ENCODE measurements at places on chromosomes 2 and 18.

GRCh38 chr2:207503234-207503633 lies 26.5 kb upstream of the CREB1 start:
- no peak for DNase-seq

GRCh38 chr2:224163566-224164307 lies 124.7 kb upstream of the SERPINE2 start:
- DNase-seq = no peak

DNA sequence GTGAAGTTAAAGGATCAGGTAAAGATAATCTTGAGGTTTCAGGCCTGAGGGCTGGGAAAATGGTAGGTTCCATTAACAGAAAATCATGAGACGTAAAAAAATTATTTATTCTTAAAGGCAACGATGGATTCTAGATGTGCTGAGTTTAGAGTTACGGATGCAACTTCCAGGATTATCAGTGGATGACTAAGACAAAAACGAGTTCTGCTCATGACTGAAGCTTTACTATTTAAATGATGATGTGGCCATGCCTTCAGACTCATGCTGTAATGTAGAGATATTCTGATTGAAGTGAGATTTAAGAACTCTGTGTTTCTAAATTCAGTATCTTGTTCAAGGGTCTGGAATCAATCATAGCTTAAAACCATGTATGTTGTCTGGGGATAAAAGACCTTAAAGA lies 5.0 kb downstream of the TMEM237 start:
- no peak for DNase-seq

GRCh38 chr2:95026471-95027368 lies 1.2 kb downstream of the MAL start:
- no peak for DNase-seq

- DNase-seq = no peak
These were observed 140.9 kb downstream of the MCFD2 start for GRCh38 chr2:46774499-46775228.

GRCh38 chr2:137367361-137367760 lies 596.9 kb upstream of the HNMT start:
- DNase-seq = no peak

DNA sequence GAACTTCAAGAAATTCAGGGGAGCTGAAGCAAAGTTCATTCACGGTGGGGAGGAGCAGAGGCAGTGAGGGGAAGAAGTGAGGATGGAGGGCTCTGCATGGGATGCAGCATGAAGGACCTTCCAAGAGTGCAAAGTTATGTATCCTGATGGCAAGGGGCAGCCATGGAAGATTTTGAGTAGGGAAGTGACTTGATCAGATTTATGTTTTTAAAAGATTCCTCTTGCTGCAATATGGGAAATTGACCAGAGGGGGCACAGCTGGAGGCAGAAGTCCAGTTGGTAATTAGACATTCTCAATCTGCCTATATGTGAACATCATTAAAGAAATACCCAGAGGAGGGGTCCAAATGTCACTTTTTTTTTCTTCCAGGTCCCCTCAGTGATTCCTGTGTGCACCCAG lies 21.5 kb upstream of the ANXA4 start:
- no peak for DNase-seq

DNA sequence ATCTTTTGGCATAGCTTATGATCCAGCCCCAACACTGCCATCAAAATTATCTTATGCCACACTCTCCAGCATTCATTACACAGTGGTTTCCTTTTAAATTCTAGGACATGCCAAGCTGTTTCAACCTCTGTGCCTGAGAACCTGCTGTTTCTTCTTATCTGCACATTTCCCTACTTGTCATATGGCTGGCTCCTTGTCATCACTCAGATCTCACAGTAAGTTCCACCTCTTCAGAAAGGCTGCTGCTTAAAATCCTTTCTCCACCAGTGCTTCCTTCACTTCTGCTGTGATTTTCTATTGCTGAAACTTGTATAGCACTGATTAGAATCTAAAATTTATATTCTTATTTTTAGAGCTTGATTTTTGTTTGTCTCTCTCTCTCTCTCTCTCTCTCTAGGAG lies 43.4 kb downstream of the MC4R start:
- no peak for DNase-seq

DNA sequence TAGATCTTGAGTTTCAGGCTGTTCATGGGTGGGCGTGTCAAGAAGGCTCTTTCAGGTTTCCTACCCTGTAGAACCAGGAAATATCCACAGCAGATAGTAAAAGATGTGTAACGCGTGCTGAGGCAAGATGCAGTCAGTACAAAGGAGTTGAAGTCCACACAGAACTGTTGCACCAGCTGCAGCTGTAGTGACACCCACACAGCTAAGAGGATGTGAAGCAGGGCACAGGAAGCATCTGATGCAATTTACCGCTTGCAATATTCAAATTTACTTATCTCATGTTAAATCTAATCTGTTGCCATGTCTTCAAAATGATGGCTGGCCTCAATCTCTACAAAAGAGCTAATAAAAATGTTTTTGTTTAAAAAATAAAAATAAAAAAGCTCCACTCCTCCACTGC lies 132.8 kb downstream of the ARHGAP15 start:
- no peak for DNase-seq

DNA sequence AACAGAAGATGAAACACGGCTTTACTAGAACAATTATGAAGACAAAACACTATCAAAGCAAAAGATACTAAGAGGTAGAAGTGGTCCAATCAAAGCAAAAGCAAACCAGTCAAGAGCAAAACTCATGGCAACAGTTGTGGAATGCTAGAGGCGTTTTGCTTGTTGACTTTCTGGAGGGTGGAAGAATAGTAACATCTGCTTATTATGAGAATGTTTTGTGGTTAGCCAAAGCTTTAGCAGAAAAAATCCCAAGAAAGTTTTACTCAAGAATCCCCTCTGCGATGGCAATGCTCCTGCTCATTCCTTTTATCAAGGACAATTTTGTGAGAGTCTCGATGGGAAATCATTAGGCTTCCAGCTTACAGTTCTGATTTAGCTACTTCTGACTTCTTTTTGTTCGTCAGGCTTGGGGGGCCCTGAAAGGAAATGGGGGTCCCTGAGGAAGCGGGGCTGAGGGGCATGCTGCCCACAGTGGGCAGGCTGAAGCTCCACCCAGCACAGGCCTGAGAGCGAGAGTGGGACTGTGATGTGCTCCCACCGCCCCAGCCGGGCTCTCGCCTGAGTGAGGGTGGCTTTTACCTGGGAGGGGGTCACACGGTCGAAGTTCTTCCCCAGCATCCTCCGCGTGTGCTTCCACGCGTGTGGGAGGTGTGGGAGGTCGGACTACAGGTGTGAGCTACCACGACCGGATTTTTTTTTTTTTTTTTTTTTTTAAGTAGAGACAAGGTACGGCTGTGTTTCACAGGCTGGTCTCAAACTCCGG lies 49.0 kb upstream of the MC4R start:
- DNase-seq = no peak

DNA sequence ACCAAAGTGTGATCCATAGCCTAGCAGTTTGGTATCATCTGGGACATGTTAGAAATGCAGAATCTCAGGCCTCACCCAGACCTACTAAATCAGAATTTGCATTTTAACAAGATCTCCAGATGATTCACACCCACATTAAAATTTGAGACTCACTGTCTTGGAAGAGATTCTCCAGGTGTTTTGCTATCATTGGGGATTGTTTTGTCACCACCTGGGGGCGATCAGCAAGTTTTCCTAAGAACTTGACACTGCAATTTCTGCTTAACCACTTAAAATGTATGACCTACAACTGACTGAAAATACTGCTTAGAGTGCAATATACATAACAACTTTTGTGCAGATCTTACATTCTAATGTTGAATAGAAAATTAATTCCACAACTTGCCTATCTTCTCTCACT lies 18.9 kb upstream of the ITGA4 start:
- DNase-seq = no peak

- no peak for DNase-seq
These were observed 100.6 kb downstream of the MSH2 start for GRCh38 chr2:47503481-47504070.

- DNase-seq = no peak
These were observed 317.5 kb upstream of the TRIB2 start for GRCh38 chr2:12399240-12399639.

GRCh38 chr18:74139411-74139810 lies 8.2 kb downstream of the FBXO15 start:
- DNase-seq = no peak

GRCh38 chr18:33706391-33706790 lies 128.4 kb downstream of the ASXL3 start:
- no peak for DNase-seq

GRCh38 chr2:182618672-182619079 lies 97.4 kb upstream of the DNAJC10 start:
- DNase-seq = no peak

GRCh38 chr2:24816404-24816803 lies 23.2 kb downstream of the CENPO start:
- no peak for DNase-seq

DNA sequence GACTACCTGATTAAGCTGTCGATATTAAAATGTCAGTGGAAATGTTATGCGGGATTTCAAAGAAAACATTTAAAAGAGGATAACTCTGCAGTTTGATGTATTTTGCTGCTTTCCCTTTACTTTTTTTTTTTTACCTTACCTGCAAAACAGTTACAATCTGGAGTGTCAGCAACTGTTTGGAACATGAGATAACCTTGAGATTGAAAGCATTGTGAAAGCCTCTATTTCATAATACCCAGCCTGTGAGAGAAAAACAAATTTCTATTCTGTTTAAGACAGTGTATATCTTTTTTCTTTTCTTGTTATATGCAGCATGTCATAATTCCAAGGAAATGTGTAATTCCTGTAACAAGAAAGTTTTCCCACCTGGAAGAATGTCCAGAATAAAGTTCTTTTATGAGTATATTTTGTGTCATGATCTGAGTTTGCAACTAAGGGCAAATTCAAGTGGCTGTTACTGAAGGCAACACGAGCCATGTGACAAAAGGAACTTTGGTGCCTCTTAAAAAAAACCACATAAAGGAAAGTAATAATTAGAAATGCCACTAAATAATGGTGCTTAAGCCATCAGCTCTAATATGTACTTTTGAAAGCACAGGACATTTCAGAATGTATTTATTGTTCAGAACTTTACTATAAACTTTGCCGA lies 297.0 kb upstream of the DSEL start:
- DNase-seq = no peak

DNA sequence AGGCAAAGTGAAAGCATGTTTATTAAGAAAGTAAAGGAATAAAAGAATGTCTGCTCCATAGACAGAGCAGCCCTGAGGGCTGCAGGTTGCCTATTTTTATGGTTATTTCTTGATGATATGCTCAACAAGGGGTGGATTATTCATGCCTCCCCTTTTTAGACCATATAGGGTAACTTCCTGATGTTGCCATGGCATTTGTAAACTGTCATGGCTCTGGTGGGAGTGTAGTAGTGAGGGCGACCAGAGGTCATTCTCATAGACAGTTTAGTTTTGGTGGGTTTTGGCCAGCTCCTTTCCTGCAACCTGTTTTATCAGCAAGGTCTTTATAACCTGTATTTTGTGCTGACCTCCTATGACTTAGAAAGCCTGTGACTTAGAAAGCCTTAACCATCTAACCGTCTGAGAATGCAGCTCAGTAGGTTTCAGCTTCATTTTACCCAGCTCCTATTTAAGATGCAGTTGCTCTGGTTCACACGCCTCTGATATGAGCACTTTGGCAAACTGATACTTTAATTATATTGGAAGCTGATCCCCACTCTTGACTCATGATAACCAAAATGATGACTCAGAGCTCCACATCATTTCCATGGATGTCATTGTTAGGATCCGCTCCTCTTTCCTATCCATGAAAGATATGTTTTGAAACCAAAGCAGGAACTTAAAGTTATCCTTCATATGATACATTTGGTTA lies 14.5 kb upstream of the ERMN start:
- no peak for DNase-seq

- DNase-seq = peak; percentile 82
These were observed 326.2 kb upstream of the SOX11 start for GRCh38 chr2:5365871-5366461.

DNA sequence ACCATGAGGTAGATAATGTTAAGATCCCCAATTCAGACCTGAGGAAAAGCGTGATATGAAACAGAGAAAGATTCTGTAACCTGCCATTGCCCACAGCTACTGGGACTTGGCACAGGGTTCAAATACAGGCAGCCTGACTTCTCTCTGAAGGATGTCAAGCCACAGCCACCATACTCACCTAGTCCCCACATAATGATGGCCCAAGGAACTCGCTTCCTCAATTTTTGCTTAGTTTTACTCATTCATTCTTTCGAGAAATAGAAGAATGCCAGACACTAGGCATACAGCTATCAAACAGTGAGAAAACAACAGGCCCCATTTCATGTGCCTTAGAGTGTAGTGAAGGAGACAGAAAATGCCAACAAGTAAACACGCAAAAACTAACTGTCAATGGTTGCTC lies 980 bp upstream of the SULT1C4 start:
- no peak for DNase-seq

DNA sequence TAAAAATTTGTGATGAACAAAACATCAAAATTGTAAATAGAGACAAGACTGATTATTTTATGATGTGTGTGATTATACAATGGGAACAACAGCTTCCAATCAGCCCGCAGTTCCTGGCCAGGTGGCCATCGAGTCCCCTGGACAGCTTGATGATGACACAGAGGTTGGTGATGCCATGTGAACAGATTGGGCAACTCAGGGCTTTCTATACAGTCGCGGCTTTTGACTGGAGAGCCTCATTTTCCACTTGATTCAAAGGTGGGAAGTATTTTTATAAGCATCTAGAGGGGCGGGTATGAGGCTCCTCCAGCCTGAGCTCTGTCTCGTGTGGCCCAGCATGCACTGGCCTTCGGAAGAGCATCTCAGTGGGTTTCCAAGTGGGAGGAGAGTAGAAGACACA lies 14.9 kb upstream of the HPCAL1 start:
- DNase-seq = no peak

DNA sequence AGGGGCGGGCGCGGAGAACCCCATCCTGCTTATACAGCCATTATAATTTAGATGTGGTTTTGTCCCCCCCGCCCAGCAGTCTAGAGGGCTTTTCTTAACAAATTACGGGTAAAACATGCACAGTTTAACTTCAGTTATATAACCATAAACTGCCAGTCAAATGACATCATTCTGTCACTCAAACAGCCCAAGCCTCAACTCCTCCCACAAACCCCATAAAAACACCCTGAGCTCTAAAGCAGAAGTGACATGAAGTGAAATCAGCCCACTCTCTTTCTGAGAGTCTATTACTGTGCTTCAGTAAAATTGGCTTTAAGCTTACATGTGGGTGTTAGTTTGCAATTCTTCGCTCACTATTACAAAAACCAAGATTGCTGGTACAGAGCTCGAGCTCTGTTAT lies 705.1 kb upstream of the GCFC2 start:
- no peak for DNase-seq

- no peak for DNase-seq
These were observed 29.6 kb downstream of the M1AP start for GRCh38 chr2:74618410-74619083.
